ENCODE measurements at places on chromosomes 13 and 19. TPM values are rescaled to one million over a fixed set of nuclear protein-coding genes. Genes with fewer than 3 reads are reported as not detected.

GRCh38 chr19:18847549-18848463 lies 16.0 kb downstream of the UPF1 start:
- DNase-seq, result no peak

Gene R3HDM4
- total RNA-seq, result 8.9 TPM

GRCh38 chr19:56884441-56884840 lies 43.9 kb upstream of the PEG3 start:
- no peak for DNase-seq

DNA sequence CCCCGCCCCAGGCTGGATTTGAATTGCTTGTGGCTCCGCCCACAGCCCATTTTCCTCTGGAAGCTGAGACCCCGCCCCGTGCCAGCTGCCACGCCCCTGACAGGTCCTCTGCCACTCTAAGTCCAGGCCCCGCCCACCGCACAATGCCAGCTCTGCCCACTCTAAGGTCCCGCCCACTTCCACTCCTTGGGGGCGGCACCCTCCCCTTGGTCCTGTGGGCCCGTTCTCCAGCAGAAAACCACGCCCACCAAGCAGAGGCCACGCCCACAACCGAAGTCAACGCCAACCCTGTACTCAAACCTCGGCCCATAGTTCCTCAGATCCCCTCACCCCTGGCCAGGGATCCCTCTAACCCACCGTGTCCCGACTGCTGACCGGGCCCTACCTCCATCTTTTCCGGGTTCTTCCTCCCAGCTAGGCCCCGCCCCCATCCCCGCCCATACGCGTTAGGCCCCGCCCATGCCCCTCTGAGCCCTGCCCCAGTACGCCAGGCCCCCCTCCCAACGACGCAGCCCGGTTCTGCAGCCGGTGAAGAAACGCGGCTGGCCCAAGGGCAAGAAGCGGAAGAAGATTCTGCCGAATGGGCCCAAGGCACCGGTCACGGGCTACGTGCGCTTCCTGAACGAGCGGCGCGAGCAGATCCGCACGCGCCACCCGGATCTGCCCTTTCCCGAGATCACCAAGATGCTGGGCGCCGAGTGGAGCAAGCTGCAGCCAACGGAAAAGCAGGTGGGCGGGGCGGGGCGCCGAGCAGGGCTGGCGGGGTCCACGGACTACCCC lies 1.3 kb downstream of the HMG20B start:
- DNase-seq, result peak; percentile 93
